Stimulated activated CD4-positive, alpha-beta T cell treated with anti-CD3 and anti-CD28 coated beads, Interleukin-12 subunit alpha, Interleukin-12 subunit beta, amount 100 ng/mL, for 24 hours (primary cell): ENCODE measurements at places on chromosomes 6 and 20.

DNA sequence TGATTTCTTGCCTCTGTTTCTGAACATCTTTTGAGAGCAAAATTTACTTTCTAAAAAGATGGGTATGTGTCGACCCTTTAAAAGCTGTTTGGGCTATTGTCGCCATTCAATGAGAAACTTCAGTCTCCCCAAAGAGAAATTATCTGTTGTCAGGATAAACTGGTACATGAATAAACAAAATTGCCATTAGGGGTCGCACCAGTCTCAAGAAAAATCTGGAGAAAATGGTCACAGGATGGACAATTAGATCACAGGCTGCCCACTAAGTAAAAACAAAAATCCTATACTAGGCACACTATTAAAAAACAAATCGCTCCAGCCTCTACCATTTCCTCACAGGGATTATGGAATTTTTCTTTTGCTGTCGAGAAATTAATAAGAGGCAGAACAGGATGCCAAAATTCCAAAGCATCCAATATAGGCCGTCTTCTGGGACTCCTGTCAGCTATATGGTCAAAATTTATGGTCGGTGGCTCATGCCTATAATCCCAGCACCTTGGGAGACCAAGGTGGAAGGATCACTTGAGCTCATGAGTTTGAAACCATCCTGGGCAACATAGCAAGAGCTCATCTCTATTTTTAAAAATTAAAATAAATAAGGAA, 5.5 kb upstream of the HLA-E start:
- DNase-seq = no peak

DNA sequence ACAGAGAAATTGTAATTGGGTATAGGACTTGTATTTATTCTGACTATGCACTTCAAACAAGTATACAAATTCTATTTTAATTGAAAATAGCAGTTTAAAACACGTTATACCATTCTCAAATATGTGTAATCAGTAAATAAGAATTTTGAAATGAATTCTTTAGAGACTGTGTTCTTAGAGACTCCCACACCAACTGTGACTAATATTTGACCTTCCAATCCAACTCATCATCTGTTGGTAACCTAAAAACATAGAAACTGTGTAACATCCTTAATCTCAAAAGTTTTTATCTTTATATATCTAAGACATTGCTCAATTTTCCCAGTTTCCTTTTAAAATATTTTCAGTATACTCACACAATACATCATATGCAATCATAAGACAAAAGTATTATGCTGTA, 83.9 kb downstream of the KHDRBS2 start:
- DNase-seq = no peak

DNA sequence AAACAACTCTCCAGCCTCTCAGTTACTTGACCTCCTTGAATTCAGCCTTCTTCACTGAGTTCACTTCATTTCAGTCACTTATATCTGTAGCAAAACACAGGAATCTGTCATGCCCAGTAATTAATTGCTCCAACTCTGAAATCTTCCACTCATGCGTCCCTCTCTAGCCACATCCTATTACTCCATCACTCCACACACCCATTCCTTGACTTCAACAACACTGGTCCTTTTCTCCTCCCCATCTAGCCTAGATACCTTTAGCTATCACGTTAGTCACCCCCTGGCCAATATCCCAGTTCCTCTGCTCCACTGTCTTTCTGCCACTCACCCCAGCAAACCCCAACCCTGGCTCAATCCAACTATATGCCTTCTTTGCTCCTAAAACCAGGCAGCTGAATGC, 7.7 kb downstream of the ZHX3 start:
- no peak for DNase-seq

DNA sequence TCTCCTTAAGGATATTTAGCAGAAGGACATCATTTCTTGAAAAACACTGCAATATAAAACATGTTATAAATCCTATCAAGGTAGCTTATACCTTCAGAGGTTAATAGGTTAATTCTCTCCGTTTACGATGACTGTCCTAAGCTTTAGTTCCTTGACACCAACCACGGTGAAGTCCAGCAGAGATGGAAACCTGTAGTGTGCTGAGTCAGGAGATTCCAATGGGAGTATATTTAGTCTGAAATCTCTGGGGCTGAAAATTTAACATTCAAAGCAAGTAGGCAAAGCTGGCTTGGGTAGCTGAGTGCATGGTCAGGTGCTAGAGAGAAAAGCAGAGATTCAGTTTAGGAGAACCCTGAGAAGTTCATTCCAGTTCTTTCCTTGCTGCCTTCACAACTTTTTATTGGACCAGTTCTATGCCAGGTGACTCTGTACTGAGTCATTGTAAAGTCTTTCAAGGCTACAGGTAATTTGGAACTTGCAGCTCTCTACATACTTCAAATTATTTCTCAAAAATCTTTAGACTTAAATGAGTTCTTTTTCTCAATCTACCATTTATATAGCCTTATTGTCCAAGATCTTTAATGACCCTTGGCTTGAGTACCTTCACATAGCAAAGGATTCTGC, 1009.4 kb upstream of the FLRT3 start:
- DNase-seq = no peak

DNA sequence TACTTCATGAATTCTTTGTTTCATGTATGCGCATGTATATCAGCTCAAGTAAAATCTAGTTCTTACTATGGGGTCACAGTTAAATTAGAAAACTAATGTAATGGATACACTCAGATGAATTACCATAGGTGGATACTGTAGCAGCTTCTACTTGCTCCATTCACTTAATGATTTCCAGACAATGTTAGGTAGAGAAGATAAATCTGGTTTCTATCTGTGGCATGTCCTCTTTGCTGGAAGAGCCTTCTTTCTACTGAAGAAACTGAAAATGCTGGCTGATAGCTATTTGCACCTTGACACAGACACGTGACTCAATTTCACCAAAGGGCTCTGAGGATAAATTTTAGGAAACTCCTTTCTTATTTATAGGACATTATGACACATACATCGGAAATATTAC, 49.5 kb downstream of the BCAS1 start:
- no peak for DNase-seq

DNA sequence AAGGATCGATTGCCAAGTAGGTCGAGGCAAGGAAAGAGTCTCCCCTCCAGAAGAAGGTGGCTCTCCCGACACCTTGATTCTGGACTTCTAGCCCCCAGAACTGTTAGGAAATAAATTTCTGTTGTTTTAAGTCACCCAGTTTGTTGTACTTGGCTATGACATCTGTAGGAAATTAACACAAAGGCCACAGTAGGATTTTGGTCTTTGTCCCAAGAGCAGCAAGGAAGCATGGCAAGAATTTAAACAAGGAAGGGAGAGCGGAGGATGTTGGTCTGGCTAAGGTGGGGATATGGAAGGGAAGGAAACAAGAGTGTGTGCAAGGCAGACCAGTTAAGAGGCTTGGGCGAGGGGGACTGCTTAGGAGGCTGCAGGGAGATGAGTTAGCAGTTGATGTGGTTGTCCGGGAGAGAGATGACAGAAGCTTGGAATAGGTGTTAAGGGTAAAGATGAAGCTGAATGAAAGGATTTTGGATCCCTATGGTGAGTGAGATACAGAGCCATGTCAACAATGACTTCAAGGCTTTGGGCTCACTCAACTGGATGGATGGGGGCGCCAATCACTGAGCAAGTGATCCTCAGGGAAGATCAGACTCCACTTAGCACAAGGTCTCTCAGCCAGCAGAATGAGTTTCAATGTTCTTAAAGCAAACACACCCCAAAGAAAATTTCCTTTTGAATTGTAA, 140.5 kb upstream of the ZNF217 start:
- no peak for DNase-seq

GRCh38 chr6:5630636-5631035, 369.3 kb downstream of the FARS2 start:
- no peak for DNase-seq

DNA sequence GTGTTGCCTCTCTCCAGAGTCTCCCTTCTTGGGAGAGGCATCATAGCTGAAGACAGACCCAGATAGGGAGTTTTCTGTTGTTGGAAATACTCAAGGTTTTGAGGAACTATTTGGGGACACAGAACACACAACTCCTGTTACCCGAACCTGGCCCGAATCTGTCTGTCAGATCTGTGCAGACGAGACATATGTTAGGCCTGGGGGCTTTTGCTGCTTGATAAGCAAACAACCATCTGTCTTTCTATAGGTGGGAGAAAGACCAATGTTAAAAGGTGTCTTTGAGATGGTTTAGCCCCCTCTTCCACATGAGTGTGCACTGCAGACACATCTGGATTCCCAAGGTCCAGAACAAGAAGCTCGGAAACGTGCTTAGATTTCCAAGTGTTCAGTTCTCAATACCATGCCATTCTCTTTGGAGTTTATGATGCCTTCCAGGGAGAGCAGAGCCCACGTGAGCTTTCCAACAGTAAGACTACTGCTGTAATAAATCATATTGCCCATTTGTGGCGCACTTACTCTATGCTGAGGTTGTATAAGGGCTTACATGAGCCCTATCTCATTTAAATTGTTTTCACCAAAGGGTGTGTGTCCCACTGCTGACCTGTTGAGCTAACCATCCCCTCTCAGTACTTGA, 3.8 kb upstream of the STX16 start:
- DNase-seq = no peak

DNA sequence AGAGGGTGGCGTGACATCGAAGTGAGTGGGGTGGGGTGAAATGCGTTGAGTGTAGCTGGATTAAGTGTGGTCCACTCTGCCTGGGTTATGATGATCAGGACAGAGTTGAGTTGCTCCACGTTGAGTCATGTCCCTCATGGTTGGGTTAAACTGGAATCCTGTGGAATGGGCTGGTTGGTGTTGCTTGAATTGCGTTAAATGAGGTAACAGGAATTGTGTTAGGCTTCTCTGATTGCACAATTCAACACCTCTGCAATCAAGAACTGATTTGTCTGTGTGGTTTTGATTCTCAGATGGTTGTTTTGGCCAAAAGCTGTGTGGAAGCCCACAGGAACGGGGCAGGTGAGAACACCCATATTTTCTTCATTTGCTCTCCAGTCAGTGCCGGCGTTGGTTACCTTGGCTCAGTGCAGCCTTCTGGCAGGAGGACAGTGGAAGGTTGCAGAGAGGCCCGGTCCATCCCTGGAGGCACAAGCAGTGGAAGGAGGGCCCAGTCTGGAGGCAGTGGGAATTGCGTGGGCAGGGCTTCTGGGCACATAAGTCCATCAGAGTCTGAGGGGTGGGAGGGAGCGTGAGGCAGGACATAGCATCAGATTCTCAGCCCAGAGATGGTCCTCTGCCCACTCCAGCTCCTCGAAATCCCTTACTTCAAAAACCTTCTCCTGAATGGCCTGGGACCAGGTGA, 11.6 kb downstream of the NOTCH4 start:
- no peak for DNase-seq

DNA sequence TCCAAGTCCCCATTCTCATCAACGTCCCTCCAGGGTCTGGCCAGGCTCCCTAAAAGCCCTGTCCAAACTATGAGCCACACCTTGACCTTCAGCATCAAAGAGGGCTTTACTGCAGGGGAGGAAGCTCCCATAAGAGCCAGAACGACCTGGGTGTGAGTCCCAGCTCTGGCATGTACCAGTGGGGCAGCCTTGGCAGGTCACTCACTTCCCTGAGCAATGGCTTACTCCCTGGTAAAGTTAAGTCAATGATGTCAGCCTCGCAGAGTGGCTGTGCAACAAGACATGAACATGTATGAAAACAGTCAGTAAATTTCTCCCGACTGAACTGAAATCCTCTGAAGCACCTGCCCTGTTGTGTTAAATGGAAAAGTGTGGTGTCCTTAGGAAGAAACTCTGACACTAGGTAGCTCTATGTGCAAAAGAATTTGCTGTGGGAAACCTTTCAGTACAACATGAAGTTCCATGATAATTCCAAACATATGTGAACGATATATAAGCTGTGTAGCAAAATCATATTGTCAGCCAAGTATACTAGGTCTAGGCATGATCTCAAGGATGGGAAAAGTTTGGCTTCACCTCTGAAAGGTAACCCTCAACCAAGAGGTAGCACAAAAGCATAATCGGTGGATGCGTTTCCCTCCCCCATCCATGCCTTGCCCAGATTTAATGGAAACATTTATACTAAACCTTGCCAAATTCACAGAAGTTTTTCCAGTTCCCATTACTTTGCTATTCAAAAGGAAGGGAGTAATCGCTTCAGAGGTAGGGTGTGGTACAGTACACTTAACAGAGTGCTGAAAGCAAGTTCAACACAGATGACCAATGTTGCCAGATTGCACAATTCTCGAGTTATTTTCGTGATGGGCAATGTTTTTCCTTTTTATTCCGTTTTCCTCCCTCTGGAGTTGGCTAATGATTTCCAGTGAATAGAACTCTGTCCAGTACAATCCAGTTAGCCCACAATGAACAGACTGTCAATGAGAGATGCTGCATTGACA, 49.0 kb upstream of the RANBP9 start:
- no peak for DNase-seq

GRCh38 chr6:149941583-149942460, at the start of gene ULBP2:
TSS of gene ULBP2 (plus strand) at chr6:149942014. CDS start at chr6:149942073, 59 bp downstream.
- peak; percentile 82 for DNase-seq

GRCh38 chr6:170277893-170278742, 12.8 kb downstream of the DLL1 start:
- DNase-seq = no peak

GRCh38 chr6:91221072-91221720, 634.3 kb upstream of the MAP3K7 start:
- DNase-seq = no peak

DNA sequence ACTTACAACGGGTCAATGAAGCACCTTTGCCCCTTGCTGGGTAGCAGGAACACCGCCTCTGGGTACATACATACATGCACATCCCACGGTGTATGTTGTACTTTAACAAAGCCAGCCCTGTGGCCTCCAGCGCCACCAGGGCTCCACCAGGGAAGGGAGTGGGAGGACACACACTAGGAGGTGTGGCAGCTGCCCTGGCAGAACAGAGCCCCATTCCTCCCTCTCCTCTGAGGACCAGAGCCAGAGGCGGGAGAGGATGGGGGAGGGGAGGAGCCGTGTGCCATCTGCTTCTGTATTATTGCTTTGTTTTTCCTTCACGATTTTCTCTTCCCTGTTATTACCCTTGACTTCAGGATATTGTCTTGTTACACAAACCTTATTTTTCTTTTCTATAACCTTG, 105.8 kb upstream of the TRAF3IP2 start:
- no peak for DNase-seq

DNA sequence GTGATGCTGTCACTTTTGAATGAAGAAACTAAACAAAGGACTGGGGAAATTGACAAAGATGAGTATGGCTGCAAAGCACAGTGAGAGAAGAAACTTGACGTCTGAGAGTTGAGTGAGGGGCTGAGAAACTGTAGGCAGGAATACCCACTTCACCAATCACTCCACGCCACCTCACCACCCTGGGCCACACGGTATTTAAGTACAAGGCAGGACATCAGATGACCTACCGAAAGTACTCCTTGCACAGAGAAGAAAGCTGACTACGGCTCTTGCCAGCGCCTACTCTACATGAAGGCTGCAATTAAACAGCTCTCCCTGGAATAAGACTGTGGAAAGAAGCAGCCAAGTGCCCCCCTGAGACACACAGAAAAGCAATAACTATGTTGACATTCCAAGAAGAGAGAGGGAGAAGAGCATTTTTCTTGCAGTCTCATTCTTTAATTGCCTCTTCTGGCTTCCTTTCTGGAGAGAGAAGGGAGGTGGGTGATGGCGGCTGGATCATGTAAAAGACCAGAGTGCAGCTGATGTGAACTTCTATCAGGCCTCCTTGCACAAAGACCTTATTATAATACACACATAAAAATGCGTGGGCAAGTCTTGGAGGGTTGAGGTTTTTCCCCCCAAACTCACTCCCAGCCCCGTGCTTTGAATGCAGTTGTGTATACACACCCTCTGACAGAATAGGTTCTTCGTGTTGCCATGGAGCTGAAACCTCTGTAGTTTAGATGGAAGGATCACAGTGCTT, 44.6 kb downstream of the HIVEP2 start:
- no peak for DNase-seq
